ENCODE measurements at places on chromosomes 6 and 20.

- no peak for DNase-seq
These were observed 10.0 kb downstream of the MBOAT1 start for GRCh38 chr6:20202324-20202658.

GRCh38 chr6:6438286-6438685, 117.8 kb upstream of the F13A1 start:
- DNase-seq: no peak

DNA sequence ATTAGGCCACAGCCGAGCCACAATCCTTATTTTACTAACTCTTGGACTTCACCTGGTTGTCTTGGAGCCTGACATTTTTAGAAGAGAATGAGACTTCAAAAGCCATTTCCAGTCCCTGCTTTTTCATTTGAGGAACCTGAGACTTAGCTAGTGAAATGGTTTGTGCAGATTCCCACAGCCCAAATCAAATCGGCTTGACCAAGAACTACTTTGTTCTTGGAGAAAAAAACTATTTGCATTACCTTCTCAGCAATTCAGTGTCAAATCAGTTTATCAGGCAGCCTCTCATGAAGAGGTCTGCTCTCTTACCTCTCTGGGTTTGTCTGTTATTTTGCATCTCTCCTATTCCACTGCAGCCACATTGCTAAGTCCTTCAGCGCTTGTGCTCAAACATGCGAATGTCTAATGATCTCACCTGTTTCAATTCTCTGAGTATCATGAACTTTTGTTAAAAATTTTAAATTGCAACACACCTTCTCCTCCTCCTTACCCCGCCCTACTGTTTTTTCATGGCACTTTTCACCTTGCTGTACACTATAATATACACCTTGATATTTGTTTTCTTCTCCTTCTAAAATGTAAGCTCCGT, 573 bp upstream of the IFNGR1 start:
- DNase-seq: no peak

GRCh38 chr6:148379481-148379880, 36.8 kb downstream of the SASH1 start:
- no peak for DNase-seq

DNA sequence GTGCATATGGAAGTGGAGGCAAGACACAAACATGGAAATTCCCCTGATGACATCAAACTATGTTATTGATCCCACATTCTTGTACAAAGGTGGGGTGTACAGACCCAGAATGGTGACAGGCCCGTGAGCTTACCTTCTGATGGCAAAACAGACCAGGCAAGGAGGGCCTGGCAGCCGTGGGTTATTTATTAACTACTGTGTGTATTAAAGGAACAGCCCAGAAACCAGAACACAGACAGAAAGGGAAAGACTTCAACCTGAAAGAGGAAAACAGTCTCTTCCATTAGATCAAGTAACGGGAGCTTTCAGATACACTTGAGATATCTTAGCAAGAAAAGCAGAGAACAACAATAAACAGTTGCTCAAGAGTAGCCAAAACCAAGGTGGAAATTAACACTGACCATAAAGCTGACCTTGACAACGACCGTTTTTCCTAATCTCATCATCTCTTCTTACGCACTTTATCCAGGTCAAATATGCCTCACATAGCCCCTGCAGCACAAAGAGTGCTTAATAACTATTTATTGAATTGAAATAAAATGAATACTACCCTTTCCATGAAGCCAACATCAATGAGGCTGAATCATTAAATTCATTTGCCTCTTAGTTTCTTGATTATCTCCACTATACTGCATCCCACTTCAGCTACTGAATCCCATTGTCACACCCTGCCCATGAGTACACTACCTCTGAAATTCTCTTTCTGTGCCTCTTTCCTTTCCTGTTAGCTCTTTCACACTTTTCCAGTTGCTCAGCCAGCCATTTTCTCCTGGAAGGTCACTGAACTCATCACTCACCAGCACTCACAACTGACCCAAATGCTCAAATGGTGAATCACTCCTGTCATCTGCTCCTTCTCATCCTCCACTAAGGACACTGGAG, 67.4 kb downstream of the MOXD1 start:
- no peak for DNase-seq
